NCI-H1105 treated with DMSO at 0.1 percent for 48 hours (cell line): ENCODE measurements at places on chromosomes 12 and 14.

- no peak for DNase-seq
Observed at GRCh38 chr12:20101046-20101445, 267.3 kb upstream of the PDE3A start.

DNA sequence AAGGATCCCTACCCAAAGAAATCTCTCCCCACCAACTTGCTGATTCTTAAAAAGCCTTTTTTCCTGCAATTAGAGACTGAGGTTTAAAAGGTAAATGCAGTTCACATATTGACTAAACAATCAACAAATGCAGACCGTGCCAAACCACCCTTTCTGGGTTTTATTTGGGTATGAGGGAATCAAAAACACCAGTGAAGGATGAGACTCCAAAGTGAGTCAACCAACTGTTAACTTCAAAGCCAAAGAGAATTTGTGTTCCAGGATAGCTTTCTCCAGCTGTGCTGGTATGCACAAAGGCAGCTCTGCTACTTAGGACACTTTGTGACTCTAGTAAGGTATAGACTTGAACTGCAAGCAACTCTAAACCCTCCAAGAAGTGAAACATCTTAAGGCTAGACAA lies 39.4 kb downstream of the RPS29 start:
- no peak for DNase-seq

DNA sequence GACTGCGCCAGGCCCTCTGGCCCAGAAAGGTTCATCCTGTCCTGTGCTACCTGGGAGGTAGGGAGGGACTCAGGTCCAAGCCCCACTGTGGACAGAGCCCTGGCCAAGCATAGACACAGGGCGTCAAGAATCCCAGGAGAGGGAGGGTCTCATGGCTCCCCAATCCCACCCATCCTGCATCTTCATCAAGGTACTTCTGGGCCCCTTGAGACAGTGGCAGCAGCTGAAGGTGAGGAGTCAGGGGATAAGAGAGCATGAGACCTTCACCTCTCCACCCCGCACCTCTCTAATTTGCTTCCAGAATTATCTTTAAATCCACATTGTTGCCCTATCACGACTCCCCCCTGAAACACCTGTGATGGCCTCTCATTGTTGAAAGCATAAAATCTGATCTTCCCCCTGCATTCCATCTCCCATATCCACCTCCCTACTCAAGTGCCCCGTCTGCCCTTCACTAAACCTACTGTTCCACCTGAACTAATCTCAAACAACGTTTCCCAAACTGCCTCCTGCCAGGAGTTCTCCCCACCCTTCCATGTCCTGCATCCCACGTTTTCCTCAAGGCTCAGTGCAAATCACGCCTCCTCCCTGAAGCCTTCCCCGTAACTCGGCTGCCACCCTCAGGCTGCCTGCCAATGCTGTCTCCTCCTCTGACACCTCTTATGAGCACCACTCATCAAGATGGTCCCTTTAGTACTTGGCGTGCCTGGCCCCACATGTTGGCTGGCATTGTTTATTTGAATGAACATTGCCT lies 27.1 kb downstream of the KRT18 start:
- no peak for DNase-seq

DNA sequence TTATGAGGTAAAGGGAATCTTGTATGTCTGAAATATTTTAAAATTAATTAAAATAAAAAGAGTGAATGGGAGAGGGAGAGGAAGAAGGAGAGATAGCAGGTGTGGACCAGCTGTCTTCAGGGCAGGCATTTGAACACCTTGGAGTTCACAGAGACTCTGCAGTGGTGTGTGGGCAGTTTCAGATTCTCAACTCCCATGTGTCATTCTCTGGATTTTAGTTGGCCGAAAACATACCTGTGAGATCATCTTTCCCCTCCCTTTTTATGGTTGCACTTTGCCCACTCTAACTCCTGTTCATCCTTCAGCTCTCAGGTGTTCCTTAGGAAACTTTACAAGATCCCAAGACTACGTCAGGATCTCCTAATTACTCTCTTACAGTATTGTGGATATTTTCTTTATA lies 108.1 kb downstream of the ERC1 start:
- DNase-seq: no peak

DNA sequence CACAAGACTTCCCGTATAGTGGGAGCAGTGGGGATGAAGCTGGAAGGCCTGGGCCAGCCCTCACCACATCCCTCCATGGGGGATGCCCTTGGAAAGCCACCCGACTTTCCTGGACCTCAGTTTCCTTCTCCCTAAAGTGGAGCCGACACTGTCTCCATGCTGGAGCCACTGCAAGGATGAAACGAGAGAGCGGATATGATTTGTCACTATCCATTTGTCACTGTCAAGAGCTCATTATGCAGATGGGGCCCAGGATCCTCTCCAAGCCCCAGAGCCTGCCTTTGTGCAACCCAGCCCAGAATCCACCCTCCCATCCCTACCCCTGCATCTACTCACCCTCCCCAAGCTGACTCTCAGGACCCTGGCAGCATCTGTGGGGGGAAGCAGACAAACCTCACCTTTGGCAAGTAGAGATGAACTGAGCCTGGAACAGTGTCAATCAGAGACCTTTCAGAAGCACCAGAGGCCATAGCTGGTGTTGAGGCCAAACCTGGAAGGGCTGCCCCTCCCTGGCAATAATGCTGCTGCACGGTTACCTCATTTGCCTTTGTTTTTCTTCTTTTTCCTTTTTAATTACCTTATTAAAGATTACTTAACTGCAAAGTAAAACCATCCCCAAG lies 287.7 kb upstream of the RTL1 start:
- DNase-seq: no peak

GRCh38 chr12:120093592-120094355 lies 22.8 kb downstream of the RAB35 start:
- peak; percentile 8 for DNase-seq

DNA sequence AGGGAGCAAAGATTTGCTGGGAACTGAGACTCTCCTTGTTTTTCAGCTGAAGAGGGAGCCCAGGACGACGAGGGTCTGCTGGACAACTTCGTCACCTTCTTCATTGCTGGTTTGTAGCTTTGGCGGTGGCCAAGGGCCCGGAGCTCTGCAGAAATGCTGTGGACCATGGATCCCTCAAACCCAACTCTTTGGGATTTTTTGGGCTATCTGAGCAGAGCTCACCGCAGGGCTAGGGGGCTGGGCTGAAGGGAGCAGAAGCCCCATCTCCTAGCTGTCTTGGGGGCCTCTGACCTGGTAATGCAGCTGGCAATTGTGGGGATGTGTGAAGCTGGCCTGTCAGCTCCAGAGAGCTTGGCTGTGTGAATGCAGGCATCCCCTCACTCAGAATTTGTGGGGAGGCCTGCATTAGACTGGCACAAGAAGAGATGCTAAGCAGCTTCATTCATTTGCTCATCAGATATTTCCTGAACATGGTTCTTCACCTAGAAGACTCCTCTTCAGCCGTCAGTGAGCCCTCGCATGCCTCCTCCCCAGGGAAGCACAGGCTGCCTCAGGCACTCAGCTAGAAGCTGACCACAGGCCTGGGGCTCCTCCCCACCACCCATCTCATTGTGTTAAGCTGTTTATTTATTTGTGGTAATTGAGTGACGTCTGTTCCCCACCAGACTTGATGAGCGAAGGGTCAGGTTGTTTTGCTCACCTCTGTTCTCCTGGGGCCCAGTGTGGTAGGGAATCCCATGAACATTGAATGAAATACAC lies 32.2 kb downstream of the CYP46A1 start:
- DNase-seq: no peak

DNA sequence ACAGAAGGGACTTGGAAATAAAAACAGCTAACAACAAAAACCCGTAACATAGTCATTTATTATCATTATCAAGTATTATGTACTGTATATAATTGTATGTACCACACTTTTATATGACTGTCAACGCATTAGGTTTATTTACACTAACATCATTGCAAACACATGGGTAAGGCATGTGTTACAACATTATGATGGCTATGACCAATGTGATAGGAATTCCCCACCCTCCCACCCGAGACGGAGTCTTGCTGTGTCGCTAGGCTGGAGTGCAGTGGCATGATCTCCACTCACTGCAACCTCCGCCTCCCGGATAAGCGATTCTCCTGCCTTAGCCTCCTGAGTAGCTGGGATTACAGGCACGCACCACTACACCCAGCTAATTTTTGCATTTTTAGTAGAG lies 82.6 kb downstream of the ERC1 start:
- no peak for DNase-seq

GRCh38 chr14:58772116-58772515 lies 134.4 kb downstream of the DACT1 start:
- DNase-seq: peak; percentile 45

- DNase-seq: no peak
Observed at GRCh38 chr12:124369055-124369826, 74.3 kb downstream of the RFLNA start.

GRCh38 chr14:72243309-72244293 lies 311.4 kb downstream of the RGS6 start:
- no peak for DNase-seq

- no peak for DNase-seq
Observed at GRCh38 chr14:62558451-62558850, 486.8 kb downstream of the KCNH5 start.

- no peak for DNase-seq
Observed at GRCh38 chr14:92945544-92945943, 22.6 kb downstream of the CHGA start.

DNA sequence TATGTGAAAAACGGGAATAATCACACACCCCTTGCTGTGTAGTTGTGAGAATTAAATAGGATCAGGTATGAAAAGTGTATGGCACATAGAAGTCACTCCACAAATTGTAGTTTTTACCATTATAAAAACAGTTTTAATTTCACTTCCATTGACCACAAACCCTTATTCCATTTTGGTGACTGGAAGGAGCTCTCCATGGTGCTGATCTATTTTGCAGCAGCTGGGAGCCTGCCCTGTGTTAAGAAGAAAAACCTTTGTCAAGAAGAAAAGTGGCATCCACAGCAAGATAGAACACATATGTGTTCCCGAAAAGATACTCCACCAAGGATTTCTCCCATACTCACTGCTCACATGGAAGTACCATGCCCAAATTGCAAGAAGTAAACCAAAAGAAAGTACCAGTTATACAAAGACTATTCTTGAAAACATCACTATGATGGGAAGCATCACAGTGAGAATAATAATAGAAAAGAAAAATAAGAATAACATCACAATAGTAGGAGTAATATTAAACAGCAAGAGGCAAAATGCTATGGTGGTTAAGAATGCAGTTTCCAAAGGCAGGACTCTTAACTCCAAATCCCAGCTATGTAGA lies 58.7 kb downstream of the TUNAR start:
- no peak for DNase-seq

DNA sequence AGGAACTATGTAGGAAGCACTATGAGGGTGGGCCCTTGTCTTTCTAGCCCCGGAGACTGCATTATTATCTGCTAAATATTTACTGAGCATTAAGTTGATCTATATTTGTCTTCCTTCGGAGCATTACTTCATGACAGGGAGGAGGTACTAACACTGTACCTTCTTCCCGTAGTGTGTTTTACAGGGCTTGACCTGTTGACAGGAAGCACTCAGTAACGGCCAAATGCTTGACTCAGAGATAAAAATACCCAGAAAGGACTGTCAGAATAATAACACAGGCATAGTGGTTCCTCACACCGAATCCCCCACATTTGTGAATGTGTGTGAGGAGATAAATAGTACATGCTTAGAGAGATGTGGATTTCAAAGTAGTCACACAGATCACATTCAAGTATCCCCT lies 466.6 kb downstream of the EGLN3 start:
- DNase-seq: no peak
